ENCODE measurements at places on chromosomes 3 and 15.

DNA sequence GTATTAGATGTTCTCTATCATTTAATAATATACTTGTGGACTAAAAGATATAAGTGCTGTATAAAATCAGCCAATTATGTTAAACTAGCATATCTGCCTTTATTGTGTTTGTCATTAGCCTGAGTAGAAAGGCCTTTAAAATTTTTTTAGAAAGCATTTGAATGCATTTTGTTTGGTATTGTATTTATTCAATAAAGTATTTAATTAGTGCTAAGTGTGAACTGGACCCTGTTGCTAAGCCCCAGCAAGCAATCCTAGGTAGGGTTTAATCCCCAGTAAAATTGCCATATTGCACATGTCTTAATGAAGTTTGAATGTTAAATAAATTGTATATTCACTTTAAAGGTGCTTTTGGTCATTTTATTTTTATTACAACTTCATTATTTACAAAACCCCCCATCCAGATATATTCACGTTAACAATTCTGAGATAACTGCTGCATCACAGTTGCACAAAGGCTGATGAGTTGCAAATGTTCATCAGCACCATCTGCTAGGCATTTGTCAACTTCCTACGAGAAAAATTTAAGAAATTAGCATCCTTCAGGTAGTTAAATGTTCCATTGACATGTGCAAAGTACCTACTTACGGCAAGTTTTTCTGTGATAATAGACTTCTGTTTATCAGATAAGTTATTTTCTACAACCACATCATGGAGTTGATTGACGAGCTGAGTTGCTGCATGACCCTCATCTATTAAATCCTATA, 6.3 kb downstream of the EIF4A2 start:
- no peak for DNase-seq

- DNase-seq: no peak
Measured at GRCh38 chr3:118987477-118987876, 47.2 kb downstream of the IGSF11 start.

GRCh38 chr3:17469954-17470353, 272.5 kb downstream of the TBC1D5 start:
- no peak for DNase-seq

- DNase-seq: no peak
Measured at GRCh38 chr3:2947536-2947935, 162.6 kb downstream of the IL5RA start.

DNA sequence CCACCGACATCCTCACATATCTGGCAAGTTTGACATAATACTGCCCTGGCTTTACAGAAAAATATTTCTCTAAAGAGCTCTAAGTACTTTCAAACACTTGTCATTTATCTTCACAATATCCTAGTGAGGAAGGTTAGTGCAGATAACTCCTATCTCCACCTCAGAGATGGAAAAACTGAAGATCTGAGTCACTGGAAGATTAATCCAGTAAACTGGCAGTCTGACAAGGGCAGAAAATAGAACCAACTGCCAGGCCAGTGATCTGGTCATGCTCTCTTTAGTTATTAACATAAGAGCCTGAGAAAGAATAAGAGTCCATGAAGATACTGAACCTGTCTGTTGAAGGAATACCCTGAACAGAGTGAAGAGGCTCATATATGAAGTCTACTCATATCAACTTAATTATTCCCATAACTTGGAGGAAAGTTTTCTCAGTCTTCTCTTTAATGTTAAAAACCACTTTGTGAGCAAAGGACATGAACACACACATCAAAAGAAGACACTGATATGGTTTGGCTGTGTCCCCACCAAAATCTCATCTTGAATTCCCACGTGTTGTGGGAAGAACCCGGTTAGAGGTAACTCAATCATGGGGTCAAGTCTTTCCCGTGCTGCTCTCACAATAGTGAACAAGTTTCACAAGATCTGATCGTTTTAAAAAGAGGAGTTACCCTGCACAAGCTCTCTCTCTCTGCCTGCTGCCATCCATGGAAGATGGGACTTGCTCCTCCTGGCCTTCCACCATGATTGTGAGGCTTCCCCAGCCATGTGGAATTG, 61.4 kb downstream of the GOLIM4 start:
- no peak for DNase-seq

DNA sequence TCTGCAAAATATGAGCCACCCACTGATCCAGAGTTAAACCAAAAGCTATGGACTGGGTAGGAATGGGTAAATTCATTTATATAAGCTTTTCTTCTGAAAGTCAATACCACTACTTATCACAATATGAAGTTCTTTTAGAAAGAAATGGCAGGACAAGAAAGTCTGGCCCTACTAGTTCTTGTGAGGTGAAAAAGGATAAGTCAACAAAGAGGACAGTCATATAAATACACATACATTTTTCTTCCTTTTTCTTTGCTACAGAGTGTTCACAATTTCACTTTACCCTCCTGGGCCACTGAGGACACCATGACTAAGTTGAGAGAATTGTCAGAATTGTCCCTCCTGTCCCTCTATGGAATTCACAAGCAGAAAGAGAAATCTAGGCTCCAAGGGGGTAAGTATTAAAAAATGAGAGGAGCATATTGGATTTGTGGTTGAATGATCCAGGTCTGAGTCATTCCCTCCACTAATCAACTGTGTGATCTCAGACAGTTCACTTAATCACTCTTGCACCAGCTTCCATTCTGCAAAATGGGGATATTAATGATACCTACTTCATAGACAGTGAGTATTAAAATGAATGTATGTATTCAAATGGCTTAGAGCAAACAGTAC, 27.6 kb downstream of the ACP3 start:
- DNase-seq: no peak
